ENCODE measurements at places on chromosomes 12 and 14.

DNA sequence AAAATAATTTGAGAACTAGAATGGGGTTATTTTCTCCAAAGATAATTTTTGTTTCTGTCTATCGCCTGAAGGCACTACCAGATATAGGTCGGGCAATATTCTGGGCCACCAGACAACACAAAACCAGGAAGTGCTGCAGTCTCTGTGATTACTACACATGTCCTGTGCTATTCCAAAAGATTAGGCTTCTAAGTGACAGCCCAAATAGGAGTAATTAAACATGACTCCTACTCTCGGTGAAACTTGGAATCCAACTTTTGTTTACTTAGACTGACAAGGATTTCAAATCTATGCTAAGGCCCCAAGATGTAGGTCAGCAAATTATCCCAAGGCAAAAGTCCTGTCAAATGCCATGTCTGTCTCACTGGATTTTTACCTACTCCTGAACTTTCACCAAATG, 157.6 kb upstream of the LRFN5 start:
- no peak for DNase-seq

DNA sequence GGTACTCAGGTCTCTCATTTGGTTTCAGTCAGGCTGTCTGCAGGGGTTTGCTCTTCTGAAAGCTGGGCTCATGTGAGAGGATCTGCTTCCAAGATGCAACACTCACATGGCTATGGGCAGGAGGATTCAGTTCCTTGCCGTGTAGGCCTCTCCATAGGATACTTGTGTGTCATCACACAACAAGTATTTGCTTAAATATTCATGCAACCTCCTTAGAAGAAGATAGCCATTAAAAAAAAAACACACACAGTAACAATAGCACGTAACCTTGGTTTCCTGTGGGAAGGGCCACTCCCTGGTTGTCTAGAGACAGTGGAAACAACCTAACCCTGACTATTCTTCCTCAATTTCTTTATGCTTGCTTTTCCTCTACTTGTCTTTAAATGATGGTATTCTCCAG, 31.8 kb upstream of the CLEC4E start:
- no peak for DNase-seq

- DNase-seq, result no peak
Measured at GRCh38 chr12:23576372-23576771, 373.1 kb downstream of the SOX5 start.

- no peak for DNase-seq
Measured at GRCh38 chr12:126644236-126645020, 1579.2 kb downstream of the AACS start.

DNA sequence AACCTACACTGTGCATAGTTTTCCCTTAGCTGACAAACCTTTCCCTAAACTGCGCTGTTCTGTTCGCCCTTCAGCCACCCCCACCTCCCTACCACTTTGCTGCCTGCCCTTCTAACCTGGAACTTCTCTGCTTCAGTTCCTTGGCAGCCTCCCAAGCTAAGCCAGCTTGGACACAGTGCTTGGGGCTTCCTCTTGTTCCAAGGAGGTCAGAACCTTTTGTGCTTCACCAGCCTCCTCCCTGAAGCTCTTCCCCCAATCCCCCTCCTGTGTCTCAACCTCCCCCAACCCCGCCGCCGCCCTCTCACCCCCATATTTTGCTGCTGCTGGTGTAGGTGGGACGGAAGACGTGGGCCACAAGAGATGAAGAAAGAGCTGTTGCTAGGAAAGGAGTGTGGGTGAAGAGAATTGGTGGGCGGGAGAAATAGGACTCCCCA, 8.1 kb upstream of the RIC8B start:
- DNase-seq, result no peak
